T-helper 22 cell (primary cell): ENCODE measurements at places on chromosomes 2 and 18.
A peak's percentile ranks its signal among the peaks of the same experiment; 100 is the strongest.

DNA sequence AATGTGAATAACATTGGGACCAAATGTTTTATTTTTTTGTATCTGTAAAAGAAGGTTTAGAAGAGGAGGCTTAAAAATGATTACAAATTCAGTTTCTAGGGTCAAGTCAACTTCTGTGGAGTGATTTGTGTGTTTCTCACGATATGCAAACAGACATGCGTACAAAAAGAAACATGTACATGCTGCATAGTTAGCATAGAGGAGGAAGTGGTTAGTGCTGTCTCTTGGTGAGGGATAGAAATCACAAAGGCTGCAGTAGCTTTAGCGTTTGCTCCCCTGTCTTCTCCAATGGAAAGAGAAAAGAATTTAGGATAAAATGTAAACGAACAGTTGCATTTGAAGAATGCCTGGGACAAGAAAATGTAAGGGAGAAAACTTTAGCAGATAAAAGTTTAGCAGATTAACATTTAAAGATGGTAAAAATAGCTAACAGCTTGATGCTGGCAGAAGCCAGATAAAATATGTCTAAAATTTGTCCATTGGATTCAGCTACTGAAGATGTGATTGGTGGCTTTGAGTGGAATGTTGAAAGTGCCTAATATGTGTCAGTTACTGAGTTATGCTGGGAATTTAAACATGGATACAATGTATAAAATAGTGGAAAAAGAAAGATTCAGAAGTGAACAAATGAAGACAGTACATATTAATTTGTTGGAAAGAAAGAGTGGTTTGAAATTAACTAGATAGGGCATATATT is 44.9 kb downstream of the MALT1 start:
- no peak for DNase-seq

GRCh38 chr2:223697316-223697891 is 95.2 kb upstream of the SCG2 start:
- no peak for DNase-seq

DNA sequence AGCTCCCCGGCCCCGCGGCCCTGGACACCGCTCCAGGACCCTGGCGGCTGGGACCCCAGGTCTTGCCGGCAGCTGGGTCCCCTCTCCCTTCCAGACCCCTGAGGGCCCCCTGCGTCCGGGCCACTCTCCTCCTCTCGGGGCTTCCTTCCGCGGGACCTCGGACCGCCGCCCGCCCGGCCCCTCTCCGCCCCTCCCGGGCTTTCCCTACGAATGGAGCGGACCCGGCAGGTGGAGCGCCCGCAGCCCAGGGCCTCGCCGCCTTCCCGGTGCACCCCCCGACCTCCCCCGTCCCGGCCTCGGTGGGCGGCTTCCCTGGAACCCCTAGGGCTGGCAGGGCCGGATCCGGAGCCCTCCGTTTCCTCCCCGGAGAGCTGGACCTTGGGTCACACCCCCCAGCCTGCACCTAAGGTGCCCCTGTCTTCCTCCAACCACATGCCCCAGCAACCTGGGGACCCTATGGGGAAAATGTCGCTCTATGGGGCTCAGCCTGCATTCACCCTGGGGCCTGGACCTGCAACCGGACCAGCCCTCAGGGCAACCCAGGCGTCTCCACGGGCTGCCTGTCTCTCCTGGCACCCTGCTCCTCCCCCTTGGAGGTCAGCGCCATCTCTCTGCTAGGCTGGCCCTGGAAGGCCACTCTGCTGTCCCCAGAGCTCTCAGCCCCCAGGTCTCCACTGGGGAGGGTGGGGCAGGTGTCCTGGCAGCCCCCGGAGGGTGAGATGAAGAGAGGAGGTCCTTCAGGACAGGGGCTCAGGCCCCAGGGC is 730 bp downstream of the B3GNT7 start:
- DNase-seq, result no peak

- DNase-seq, result no peak
Observed at GRCh38 chr2:144096531-144096930, 423.4 kb downstream of the ZEB2 start.

- DNase-seq, result no peak
Observed at GRCh38 chr2:241009601-241010530, 11.4 kb downstream of the SNED1 start.

DNA sequence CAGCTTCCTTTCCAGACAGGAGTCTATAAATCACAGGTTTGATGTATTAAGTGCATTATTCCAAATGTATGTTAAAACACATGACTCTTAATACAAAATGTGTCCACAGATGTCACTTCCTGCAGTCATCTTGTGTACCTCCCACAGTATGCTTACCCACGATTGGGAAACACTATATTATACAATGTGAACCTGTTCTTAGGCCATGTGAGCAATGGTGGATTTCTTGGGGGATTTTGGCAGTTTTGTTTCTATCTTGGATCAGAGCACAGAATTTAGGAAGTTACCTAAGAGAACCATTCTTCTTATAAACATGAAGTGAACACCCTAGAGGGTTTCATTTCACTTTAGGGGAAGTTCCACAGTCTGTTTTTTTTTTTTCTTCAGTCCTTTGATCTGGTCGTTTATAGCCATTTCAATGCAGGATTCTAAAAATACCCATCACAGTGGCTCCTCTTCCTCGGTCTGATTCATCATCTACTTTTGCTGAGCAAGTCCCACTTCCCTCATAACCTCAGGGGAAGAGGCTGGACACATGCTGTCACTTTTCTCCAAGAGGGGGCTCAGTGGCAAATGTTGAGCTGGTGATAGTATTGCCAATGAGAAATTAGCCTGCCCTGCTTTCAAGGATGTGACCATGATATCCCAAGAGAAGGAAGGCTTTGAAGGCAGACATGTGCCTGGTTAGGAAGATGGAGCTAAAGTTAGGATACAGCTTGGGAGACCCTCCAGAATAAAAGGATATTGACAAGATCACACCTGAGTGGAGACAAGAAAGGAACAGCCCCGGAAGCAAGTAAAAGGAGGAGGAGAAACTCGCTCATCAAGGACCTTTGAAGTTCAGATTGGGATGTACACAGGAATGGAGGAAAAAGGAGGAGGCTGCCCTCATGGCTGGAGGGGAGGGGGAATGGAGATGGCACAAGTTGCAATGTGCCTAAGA is 22.6 kb downstream of the PLEK start:
- DNase-seq, result no peak

- DNase-seq, result no peak
Observed at GRCh38 chr18:79547413-79548076, 132.1 kb upstream of the CTDP1 start.

DNA sequence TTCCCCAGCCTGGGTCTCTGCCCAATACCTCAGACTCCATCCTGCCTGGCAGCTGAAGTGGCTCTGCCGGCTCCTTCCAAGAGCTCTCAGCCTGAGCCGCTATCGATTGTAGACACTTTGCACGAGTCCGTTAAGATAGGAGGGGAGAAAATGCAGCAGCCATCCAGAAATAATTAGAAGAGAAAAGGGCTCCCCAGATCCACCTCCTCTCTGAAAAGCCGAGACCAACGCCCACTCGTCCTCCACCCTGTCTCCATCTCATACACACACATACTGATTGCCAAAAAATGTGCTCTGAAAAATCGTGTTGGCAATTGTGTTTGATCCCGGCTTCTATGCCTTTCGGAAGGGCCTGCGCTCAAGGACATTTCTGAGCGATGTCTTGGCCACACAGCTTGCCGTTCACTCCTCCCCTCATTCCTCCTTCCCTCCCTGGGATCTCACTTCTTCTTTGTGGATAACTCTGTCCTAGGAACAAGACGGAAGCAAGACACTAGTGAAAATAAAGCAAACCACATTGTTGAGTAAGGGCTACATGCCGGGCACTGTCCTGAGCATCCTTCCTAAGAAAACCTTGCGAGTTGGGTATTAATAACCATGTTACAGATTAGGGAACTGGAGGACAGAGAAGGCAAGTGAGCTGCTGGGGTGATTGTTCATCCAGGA is 372.8 kb upstream of the MYT1L start:
- DNase-seq, result no peak

GRCh38 chr2:136019306-136019705 is 33.9 kb upstream of the DARS1 start:
- DNase-seq, result no peak

- no peak for DNase-seq
Observed at GRCh38 chr2:98486374-98486981, 41.8 kb downstream of the INPP4A start.

DNA sequence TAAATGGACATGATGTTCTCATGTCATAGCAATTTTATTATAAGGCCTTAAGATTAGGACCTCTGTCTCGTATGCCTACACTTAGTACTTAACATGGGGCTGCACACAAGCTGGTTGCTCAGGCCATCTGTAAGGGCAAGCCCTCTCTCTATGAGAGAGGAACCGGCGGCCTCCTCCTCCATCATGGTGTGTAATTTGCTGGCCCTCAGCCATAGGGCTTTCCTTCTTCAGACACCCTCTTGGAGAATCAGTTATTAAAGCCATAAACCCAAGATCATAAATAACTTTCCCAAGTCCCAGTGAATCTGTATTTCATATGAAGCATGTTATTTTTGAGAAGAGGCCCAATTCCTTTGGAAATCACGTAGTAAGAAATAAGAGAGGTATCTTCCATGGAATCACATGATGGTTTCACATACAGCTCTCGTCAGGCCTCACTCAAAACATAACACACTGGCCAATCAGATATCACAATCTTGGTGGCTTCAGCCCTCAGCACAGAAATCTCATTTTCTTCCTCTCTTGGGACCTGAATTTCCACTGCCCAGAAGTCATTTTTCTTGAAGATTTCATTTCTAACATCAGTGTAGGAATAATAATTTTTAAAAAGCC is 92.6 kb downstream of the RDH14 start:
- DNase-seq, result no peak

GRCh38 chr2:24463271-24463670 is 27.8 kb upstream of the NCOA1 start:
- DNase-seq, result no peak

DNA sequence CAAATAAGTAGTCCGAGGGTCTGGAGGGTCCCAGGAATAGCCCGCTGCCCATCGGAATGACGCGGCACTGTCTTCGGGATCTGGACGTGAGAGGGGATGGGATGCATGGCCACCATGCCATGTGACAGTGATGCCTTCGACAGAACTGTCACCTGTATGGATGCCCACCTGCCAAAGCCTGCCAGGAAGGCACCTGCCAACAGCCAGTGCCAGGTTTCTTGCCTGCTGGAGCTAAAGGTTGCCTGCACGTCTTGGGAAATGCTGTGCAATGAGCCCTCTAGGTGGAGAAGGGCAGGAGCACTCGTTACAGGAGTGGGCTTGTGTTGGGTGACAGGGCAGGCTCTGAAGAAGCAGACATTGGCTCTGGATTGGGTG is 20.5 kb downstream of the GPR35 start:
- DNase-seq, result no peak

DNA sequence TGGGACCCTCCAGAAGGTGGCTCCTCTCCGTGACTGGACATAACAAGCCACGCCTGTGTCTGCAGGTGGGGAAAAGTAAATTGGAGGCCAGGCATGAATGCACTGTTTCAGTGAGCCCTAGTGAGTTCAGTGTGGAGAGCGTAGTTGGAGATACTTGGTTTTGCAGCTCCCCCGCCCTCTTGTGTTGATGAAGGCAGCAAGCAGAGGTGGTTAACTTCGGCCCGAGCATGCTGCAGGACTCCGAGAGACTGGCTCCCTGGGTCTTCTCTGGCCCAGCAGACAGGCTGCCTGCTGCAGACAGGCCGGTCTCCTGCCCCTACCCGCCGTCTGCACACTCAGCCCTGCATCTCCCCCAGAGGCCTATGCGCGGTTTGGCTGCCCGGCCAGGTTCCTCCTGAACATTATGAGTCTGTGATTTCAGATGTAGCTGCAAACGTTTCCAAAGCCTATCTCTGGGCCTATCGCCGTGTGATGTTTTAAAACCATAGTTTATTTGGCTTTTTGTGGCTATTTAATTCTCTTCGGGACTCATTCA is 102.4 kb downstream of the LDLRAD4 start:
- DNase-seq, result no peak

- no peak for DNase-seq
Observed at GRCh38 chr18:49094979-49095632, 144.3 kb upstream of the SMAD7 start.

DNA sequence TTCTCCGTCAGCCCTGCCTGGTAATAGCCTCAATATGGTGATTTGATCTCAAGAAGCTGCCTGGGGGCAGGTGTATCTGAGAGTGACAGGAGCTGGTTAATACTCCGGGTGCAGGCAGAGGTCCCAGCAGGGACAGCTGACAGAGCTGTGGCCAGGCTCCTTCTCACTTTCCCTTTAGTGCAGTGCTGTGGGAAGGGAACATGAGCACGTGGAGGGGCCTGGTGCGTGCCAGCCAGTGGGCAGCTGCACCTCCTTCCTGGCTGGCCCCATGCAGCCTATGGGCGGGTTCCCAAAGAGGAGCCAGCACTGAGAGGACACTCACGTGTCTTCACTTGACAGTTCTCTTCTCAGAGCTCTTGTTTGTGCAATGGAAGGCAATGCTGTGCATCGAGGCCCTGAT is 9.1 kb downstream of the CNNM4 start:
- no peak for DNase-seq

GRCh38 chr2:8821276-8822217 is 15.9 kb downstream of the KIDINS220 start:
- DNase-seq, result no peak

GRCh38 chr2:179569831-179570233 is 291.6 kb downstream of the ZNF385B start:
- no peak for DNase-seq

DNA sequence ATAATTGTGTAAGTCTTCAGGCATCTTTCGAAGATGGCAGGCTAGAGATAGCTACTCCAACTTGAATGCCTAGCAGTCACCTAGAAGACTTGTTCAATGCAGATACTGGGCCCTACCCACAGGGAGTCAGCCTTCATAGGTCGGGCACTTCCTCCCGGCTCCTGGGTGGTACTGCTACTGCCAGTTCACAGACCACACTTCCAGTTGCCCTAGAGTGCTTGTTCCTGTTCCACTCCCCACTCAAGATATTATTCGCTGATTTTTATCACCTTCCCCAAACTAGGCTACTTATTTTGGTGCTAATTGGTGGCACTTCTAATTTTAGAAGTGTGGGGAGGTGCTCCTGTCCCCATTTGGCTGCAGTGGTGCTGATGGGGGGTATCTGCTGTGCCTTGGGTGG is 34.2 kb downstream of the INPP4A start:
- no peak for DNase-seq

- no peak for DNase-seq
Observed at GRCh38 chr2:237227592-237228280, 142.0 kb downstream of the COPS8 start.

GRCh38 chr2:23464156-23464555 is 79.2 kb downstream of the KLHL29 start:
- no peak for DNase-seq

DNA sequence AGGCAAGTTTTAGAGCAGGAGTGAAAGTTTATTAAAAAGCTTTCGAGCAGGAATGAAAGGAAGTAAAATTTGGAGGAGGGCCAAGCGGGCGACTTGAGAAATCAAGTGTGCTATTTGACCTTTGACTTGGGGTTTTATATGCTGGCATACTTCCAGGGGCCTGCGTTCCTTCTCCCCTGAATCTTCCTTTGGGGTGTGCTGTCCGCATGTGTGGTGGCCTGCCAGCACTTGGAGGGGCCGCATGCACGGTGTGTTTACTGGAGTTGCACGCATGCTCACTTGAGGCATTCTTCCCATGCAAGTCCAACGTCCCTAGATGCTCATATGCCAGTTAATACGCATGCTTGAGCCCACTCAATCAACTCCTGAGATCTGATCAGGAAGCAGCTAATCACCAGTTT is 78.3 kb upstream of the MAP4K4 start:
- DNase-seq, result no peak

GRCh38 chr18:3262234-3263131 is 550 bp downstream of the MYL12B start:
- DNase-seq, result peak; percentile 20
